ENCODE measurements at places on chromosomes 13 and 19. TPM values are rescaled to one million over a fixed set of nuclear protein-coding genes. Genes with fewer than 3 reads are reported as not detected.

- no peak for DNase-seq
- H3K4me3 ChIP-seq = no peak overlapping the region
- peaks cover 24% of the 10 kb centered on the region for H3K36me3 ChIP-seq
Observed at GRCh38 chr13:39016087-39016486, 21.8 kb downstream of the PROSER1 start.

DNA sequence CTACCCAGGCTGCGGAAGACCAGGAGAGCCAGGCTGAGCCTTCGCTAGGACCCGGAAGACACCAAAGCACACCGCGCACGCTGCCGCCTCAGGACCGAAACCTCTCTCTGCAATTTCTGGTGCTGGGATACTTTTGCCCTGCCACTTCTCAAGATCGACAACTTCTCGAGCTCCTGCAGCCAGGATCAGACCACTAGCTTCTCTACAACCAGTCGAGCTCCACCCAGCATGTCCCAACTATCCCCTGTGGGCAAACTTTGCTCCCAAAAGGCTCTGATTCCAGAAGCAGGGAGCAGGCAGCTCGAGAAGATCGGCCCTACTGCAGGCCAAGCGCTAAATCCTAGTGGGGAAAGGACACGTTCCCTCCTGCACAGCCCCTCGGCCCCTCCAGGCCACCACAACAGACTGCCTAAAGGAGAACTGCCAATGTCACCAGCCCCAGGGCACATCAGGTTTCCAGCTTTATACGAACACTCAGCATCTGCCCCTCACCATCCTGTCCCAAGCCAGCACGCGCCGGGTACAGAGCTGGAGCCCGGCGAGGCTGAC, 979 bp downstream of the AKAP8 start:
- peak overlapping the region; percentile 92 for H3K27ac ChIP-seq
- H3K36me3 ChIP-seq = peaks cover 6% of the 10 kb centered on the region
- H3K27me3 ChIP-seq = no peaks in the 10 kb centered on the region
- peak overlapping the region; percentile 97 for H3K4me3 ChIP-seq
- H3K4me1 ChIP-seq = peaks cover 32% of the 10 kb centered on the region
- no peak for DNase-seq

DNA sequence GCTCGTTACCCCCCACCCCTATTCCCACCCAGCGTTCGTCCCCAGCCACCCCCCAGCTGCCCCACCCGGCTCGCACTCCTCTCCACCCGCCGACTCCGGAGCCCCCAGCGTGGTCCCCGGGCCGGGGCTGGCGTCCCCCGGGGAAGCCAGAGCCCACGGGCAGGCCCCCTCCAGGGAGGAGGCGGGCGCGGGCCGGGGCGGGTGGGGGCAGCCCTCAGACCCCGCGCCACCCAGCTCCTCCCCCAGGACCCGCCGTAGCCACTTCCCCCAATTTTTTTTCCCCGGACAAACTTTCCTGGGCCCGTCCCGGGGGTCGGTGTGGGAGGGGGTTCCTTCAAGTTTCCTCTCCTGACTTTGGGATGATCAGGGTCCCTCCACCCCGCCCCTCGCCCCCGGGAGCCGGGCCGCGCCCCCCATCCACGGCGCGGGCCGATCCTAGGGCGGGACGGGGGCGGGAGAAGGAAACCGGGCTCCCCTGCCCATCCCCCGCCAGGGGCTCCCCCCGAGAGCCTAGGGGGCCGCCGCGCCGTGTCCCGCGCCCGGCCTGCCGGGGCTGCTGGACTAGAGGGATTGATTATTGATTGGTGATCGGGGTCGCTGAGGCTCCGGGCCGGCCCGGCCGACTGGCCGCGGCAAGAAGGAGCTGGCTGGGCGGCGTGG, 927 bp upstream of the TSHZ3 start:
- peaks cover 41% of the 10 kb centered on the region for H3K4me1 ChIP-seq
- H3K27ac ChIP-seq = no peak overlapping the region
- DNase-seq = no peak
- H3K4me3 ChIP-seq = peak overlapping the region; percentile 73
- H3K27me3 ChIP-seq = peaks cover 61% of the 10 kb centered on the region

DNA sequence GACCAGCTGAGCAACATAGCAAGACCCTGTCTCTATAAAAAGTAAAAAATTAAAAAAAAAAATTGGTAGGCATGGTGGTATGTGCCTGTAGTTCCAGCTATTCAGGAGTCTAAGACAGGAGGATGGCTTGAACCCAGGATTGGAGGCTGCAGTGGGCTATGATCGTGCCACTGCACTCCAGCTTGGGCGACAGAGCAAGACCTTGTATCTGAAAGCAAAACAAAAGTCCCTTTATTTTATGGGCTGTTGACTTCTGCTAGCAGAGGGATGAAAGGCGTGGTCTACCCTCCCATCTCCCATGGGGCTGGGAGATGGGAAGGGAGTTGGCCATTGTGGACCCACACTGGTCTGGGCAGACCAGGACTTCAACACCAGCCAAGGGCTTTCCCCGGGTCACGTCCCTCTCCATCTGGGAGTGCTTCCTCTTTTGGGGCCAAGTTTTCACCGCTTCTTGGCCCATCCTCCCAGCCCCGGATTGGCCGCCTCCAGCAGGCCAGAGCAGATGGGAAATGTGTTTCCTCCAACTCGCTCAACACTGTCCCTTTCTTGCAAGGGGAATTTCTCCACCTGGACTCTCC, 2.2 kb upstream of the TNFSF9 start:
- no peak overlapping the region for H3K4me3 ChIP-seq
- H3K27me3 ChIP-seq = peaks cover 29% of the 10 kb centered on the region
- H3K27ac ChIP-seq = no peak overlapping the region
- H3K36me3 ChIP-seq = peaks cover 8% of the 10 kb centered on the region
- DNase-seq = no peak

DNA sequence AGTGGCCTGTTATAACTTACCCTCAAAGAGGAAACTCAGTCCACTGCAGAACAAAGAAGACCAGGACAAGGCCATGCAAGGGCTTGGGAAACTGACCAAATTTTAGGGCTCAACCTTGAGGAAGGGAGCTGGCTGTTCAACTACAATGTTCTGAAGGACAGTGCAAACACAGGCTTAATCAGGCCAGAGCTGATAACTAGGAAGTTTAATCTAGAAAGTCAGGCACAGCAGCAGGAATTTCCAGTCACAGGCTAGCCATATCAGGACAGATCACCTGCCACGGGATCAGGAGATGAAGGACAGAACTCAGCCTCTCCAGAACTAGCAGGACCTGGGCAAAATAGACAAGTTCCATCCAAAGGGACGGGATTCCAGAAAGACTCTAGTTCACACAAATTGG, 89.4 kb downstream of the ENOX1 start:
- no peak for DNase-seq
- peaks cover 32% of the 10 kb centered on the region for H3K27me3 ChIP-seq
- H3K27ac ChIP-seq = no peak overlapping the region
- no peaks in the 10 kb centered on the region for H3K36me3 ChIP-seq
- H3K4me1 ChIP-seq = no peaks in the 10 kb centered on the region

DNA sequence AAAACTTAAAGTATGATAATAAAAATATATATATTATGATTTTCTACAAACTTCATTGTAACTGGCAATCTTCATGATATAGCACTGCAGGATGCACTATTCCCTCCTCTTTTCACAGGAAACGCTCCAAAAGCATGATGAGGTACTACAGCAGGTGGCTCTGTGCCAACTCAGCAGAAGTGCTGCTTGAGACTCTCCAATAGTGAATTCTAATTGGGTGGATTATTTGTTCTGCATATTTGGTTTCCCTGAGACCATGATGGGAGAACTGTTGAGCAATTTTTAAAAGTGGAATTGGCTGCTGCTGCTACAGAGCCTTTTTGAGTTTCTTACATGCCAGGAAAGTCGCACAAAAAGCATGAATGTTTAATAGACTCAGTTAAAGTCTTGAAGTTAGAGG, 1782.4 kb upstream of the PCDH20 start:
- H3K4me1 ChIP-seq = no peaks in the 10 kb centered on the region
- no peak overlapping the region for H3K27ac ChIP-seq
- H3K36me3 ChIP-seq = no peaks in the 10 kb centered on the region
- H3K27me3 ChIP-seq = no peaks in the 10 kb centered on the region
- no peak overlapping the region for H3K4me3 ChIP-seq
- no peak for DNase-seq

- H3K4me3 ChIP-seq = no peak overlapping the region
- DNase-seq = no peak
- H3K36me3 ChIP-seq = peaks cover 4% of the 10 kb centered on the region
- H3K4me1 ChIP-seq = no peaks in the 10 kb centered on the region
- H3K27ac ChIP-seq = no peak overlapping the region
- H3K27me3 ChIP-seq = peaks cover 58% of the 10 kb centered on the region
Observed at GRCh38 chr19:43395561-43395960, 19.1 kb upstream of the TEX101 start.

PROZ gene
- not detected for total RNA-seq

CCDC8 gene
- not detected for total RNA-seq

- H3K27me3 ChIP-seq = peaks cover 67% of the 10 kb centered on the region
- H3K4me1 ChIP-seq = peaks cover 56% of the 10 kb centered on the region
- peak within 1 kb of the TSS; percentile 91 for H3K27ac ChIP-seq
- peak within 1 kb of the TSS; percentile 90 for H3K4me3 ChIP-seq
Observed at GRCh38 chr19:10289836-10290356, at the start of gene ICAM5. Gene ICAM5 (plus strand): TSS chr19:10289952. CDS start chr19:10290044, 92 bp downstream.

DNA sequence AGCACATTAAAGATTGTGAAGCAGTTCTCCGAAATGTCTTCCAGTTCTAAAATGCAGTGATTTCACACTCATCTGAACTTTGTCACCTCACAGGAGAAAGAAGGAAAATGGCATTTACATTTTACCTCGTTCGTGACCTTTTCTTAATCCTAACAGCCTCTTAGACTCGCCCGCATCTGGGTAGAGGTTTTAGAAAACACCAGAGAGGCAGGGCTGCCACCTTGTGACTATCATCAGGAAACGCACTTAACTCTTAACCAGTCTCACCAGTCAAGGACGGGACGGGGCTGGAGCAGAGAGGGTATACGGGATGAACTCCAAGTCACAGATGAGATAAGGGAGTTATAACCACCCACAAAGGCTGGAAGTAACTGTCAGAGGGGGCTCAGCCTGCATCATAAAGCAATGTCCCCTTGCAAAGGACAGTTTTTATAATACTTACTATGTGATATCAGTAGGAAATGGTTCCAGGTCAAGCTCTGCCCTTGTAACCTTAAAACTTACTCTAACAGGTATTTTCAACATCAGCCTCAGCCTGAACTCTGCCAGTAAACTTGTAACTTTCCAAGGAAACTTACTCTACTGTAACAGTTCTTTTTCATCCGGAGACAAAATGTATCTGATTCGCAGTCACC, 8.6 kb upstream of the CEACAM6 start:
- H3K27me3 ChIP-seq = peaks cover 65% of the 10 kb centered on the region
- no peak overlapping the region for H3K27ac ChIP-seq
- peaks cover 8% of the 10 kb centered on the region for H3K4me1 ChIP-seq
- no peak overlapping the region for H3K4me3 ChIP-seq
- DNase-seq = peak; percentile 16

DNA sequence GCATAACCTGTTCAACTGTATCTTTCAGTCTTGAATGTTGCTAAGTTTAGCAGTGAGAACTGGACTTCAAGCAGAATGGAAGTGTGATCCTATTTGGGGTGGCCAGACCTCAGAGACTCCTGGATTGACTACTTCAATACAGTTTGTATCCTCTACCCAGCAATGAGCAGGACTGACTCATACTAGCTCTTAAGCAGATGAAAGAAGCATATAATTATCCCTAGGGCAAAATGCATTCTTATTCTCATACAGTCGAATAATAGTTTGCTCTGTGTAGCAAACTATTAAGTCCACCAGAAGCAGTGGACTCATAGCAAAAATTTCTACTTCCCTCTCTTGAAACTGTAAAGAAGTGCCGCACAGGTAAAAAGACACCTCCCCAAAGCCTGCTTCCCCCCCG, 46.4 kb upstream of the FAM216B start:
- no peak overlapping the region for H3K27ac ChIP-seq
- H3K4me3 ChIP-seq = no peak overlapping the region

SLC5A5 gene
- 1.3 TPM for total RNA-seq

GRCh38 chr19:34120846-34121639, 51.3 kb upstream of the LSM14A start:
- peaks cover 22% of the 10 kb centered on the region for H3K27me3 ChIP-seq
- DNase-seq = peak; percentile 29
- H3K36me3 ChIP-seq = no peaks in the 10 kb centered on the region
- H3K4me3 ChIP-seq = no peak overlapping the region
- peak overlapping the region; percentile 21 for H3K27ac ChIP-seq

GRCh38 chr19:52307275-52307674, 10.3 kb downstream of the ZNF480 start:
- no peaks in the 10 kb centered on the region for H3K4me1 ChIP-seq
- H3K36me3 ChIP-seq = peaks cover under 1% of the 10 kb centered on the region
- no peak overlapping the region for H3K27ac ChIP-seq
- no peak overlapping the region for H3K4me3 ChIP-seq
- no peaks in the 10 kb centered on the region for H3K27me3 ChIP-seq
